Skin of body (tissue), 3 donors: ENCODE measurements at places on chromosomes 6 and 20.

DNA sequence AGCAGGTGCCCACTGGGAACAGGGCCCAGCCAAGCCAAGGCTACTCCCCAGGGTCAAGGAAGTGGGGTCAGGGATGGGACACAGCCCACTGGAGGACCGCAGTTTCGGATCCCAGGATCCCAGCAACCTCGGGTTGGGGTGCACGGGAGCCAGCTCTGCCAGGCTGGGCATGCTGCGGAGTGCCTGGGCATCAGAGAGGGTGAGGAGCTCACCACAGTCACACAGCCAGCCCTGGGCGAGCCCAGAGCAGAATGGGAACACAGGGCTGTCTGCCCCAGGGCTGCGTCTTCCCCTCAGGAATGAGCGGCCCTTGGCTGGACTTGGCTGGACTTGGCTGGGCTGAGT is 74.3 kb upstream of the SLCO4A1 start:
- DNase-seq: no peak

GRCh38 chr6:99432877-99433276 is 7.8 kb upstream of the PNISR start:
- no peak for DNase-seq

GRCh38 chr20:43939762-43940121 is 25.1 kb downstream of the TOX2 start:
- DNase-seq: no peak

DNA sequence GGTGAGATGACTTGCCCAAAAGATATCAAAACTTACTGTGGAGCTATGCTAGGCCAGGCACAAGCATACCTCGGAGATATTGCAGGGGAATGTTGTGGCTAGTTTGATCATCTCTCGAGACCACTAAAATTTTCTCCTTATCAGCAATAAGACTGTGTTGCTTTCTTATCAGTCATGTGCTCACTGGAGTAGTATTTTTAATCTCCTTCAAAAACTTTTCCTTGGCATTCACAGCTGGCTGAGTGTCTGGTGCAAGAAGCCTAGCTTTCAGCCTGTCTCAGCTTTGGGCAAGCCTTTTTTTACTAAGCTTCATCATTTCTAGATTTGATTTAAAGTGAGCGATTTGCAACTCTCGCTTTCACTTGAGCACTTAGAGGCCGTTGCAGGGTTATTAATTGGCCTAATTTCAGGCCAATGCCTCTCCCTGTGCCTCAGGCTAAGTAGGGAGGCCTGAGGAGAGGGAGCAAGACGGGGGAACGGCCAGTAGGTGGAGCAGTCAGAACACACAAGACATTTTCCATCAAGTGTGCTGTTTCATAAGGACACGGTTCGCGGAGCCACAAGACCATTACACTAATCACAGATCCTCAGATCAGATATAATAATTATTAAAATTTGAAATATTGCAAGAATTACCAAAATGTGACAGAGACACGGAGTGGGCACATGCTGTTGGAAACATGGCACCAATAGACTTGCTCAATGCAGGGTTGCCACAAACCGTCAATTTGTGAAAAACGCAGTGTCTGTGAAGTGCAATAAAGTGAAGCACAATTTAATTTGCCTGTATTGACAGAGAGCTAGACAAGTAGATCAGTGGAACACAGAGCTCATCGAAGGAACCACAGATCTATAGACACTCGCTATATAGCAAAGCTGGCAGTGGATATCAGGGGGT is 106.8 kb upstream of the SIRPG start:
- DNase-seq: peak; percentile 3

GRCh38 chr6:31700740-31701401 is 2.3 kb downstream of the ABHD16A start:
- no peak for DNase-seq

- DNase-seq: no peak
Observed at GRCh38 chr6:142255785-142256184, 46.0 kb upstream of the ADGRG6 start.

- DNase-seq: peak; percentile 48
Observed at GRCh38 chr20:49482621-49483017, at the start of gene KCNB1. Gene KCNB1 (minus strand): TSS chr20:49482668. CDS start chr20:49482480, 188 bp downstream.

GRCh38 chr6:41965429-41966213 is 24.0 kb upstream of the CCND3 start:
- no peak for DNase-seq

- DNase-seq: no peak
Observed at GRCh38 chr20:32727683-32728082, 15.6 kb downstream of the COMMD7 start.

DNA sequence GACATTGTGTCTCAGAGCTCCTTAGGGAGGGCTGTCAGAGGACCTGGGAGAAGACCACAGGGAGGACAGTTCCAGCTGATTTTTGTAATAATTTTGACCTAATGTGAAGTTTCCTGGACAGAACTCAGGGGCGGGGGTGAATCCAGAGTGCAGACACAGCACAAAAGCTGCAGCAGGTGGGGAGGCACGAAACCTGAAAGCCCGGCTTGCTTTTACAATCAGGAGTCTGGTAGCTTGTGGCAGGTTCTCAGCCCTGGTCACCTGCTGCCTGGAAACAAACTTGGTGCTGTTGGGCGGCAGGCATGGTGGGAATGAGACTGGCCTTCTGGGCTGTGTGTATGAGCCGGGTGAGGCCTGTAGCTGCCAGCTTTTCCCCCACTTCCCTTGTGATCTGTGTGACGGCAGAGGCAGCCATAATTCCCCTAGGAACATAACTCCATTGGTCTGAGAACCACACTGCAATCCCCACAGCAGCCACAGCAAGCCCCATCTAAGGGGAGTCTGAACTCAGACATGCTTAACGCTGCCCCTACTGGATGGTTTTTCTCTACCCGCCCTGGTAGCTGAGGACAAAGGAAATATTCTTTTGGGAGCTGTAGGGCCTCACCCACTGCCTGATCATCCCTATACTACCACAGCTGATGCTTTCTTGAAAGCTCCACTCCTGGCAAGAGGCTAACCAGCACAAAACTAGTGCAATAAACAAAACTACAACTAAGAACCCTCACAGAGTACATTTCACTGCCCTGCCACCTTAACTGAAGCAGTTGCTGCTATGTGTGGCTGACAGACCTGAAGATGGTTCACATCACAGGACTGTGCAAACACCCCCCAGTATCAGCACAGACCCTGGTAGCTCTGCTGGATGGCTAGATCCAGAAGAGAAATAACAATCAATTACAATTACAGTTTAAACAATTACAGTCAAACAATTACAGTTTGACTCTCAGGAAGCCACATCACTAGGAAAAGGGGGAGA is 1055.1 kb upstream of the GJE1 start:
- DNase-seq: no peak
